ENCODE measurements at places on chromosomes 7 and 10.

DNA sequence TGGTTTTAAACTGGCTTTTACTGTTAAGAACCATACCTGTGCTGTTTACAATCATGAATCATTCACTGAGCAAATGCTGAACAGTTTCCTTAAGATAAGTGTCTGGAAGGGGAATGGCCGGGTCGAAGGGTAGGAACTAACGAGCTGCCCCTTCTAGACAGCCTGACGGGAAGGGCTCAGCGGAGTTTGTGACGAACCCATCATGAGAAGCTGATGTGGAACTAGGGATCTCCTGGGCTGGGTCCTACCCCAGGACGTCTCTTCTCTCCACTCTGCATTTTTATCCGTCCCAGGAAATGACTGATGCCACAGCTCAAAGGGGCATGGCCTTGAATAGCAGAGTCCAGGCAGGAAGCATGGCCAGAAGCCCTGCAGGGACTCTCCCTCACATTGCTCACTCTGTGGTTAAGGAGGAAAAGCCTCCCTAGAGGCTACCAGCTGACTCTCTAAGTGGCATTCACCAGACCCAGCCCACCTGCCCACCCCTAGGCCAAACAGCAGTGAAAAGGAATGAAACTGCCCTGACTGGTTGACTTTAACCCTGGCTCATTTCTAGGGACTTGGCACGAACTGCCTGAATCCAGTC, 112.0 kb downstream of the PFKFB3 start:
- ATAC-seq, result no peak

DNA sequence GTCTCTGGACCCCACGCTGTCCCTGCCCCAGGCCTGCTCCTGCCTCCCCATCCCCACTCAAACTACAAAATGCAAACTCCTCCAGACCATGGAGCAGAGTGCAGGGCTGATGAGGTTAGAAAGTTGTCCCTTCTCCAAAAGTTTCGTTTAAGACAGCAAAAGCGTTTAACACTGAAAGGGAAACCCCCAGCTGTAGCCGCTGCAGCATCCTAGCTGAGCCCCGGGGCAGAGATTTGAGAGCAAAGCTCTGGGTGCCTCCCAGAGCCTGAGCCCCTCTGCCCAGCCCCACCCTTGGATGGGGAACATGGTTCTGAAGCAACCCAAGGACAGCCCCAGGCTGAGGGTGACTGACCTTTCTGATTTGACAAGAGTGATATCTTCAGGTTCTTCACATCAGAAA, 52.8 kb upstream of the ENO4 start:
- ATAC-seq, result no peak

DNA sequence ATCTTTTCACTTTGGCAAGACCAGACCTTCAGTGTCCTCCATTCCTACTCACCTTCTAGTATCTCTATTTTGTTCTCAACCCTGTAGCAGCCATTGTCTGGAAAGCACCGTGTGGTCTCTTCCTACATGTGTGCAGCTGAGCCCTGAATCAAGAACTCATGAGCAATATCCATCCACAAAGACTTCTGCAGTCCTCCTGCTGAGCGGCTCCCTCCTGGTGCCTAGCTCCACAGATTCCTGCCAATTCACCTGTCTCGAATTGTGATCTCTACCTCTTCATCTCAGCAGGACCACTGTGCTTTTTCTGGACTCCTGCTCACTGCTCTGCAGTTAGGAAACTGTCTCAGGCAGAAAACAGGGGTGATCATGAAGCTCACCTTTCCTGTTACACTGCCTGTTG, 118.8 kb downstream of the RELN start:
- no peak for ATAC-seq

DNA sequence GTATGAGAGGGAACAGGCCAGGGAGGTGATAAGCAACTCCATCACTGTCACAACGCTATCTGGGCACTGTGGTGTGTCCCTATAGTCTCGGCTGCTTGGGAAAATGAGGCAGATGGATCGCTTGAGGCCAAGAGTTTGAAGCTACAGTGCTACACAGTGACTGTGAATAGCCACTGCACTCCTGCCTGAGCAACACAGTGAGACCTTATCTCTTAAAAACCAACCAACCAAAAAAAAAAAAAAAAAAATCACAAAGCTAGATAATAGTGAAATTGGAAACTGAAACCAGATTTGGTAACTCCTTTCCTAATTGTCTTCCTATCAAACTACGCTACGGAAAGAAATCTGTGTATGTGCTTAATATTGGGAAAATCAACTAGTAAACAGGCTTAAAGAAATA, 14.1 kb downstream of the MICU1 start:
- no peak for ATAC-seq

DNA sequence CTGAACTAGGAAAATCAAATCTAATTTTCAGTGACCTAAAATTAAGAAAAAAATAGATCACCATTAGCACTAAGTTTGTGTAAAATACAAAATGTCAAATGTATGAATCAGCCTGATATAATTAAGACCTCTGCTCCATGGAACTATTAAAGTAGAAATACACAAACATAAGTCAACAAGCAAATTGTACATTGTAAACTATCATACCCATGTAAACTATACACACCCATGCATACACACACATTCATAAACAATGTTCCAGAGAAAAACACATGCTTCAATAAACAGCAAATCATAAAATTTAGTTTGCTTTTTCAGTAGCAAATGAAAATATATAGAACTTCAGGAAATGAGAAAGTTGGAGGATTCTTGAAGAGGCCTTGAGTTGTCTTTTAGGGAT, 199.7 kb upstream of the VSTM2A start:
- no peak for ATAC-seq

All from activated CD4-positive, CD25-positive, alpha-beta regulatory T cell treated with anti-CD3 and anti-CD28 coated beads, Interleukin-2, amount 50 U/mL, for 24 hours (primary cell).